Right atrium auricular region (tissue), 2 donors: ENCODE measurements at places on chromosomes 3 and 15. TPM values are rescaled to one million over a fixed set of nuclear protein-coding genes. Genes with fewer than 3 reads are reported as not detected.

GRCh38 chr3:29281094-29281343, 148 bp downstream of the RBMS3 start:
- H3K27ac ChIP-seq = peak overlapping the region; percentile 89
- no peaks in the 10 kb centered on the region for H3K36me3 ChIP-seq
- DNase-seq = no peak
- H3K4me1 ChIP-seq = peaks cover 37% of the 10 kb centered on the region
- peak overlapping the region; percentile 62 for H3K4me3 ChIP-seq

GRCh38 chr3:162998205-162998604, 1501.6 kb downstream of the OTOL1 start:
- no peak overlapping the region for H3K27ac ChIP-seq
- H3K36me3 ChIP-seq = no peaks in the 10 kb centered on the region
- H3K4me3 ChIP-seq = no peak overlapping the region
- H3K4me1 ChIP-seq = no peaks in the 10 kb centered on the region
- H3K27me3 ChIP-seq = no peaks in the 10 kb centered on the region

DNA sequence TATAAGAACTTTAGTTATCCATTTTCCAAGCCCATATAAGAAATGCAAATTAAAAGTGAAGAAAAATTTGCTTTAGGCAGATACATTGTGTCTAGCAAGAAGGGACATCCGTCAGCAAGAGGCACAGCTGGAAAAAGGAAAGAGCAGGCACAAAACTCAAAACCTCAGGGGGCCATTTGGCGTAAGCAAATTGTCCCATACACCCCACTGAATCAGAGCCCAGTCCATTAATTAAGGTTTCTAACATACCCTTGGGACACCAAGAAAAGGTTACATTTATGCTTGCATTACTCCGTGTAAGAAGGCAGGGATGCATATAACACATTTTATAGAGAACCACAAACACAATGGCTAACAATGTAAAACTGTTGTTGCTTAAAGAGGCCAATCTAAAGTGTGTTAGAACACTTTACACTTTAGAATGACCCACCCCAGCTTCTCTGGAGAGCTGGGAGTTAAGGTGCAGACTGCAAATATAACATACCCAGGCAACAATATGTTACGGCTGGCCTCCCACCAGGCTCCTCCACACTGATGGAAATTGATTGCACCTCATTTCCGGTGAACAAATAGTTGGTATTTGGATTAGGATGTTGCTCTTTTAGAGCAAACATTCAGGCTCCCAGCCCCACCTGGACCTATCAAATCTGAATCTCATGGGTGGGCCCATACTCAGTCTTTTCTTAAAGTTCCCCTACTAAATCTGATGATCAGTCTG, 23.2 kb downstream of the SEMA5B start:
- DNase-seq = no peak
- no peaks in the 10 kb centered on the region for H3K36me3 ChIP-seq
- no peak overlapping the region for H3K27ac ChIP-seq
- H3K4me3 ChIP-seq = no peak overlapping the region
- no peaks in the 10 kb centered on the region for H3K27me3 ChIP-seq
- H3K4me1 ChIP-seq = no peaks in the 10 kb centered on the region

DNA sequence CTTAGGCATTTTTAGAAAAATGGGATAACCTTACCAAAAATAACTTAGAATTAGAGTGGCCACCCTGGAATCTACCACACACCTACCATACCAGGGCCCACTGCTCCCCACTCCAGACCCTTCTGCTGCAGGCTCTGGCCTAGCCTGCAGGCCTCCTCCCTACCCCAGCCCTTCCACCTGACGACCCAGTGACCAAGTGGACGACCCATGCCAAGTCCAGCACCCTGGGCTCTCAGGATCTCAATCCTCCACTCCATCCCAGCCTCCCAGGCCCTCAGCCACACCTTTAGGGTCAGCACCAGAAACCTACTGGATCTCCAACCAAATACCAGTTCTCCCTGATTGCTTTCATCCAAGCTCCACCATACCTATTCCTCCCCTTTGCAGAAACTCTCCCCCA, 145.8 kb downstream of the TPRA1 start:
- H3K4me1 ChIP-seq = no peaks in the 10 kb centered on the region
- DNase-seq = no peak
- H3K27ac ChIP-seq = no peak overlapping the region
- H3K27me3 ChIP-seq = no peaks in the 10 kb centered on the region

Gene AMIGO3
- 0.44 TPM for total RNA-seq

Gene CHMP2B
- 32.4 TPM for total RNA-seq

Gene MRPL47
- total RNA-seq = 40.9 TPM

Gene KNG1
- 0.59 TPM for total RNA-seq

Gene TMIE
- not detected for total RNA-seq

GRCh38 chr15:24819680-24820079, 135.1 kb upstream of the SNRPN start:
- H3K36me3 ChIP-seq = no peaks in the 10 kb centered on the region
- H3K27ac ChIP-seq = no peak overlapping the region
- H3K4me1 ChIP-seq = no peaks in the 10 kb centered on the region

GRCh38 chr3:136296960-136297359, 46.8 kb downstream of the PCCB start:
- H3K27ac ChIP-seq = no peak overlapping the region
- H3K4me3 ChIP-seq = no peak overlapping the region
- no peaks in the 10 kb centered on the region for H3K27me3 ChIP-seq
- no peaks in the 10 kb centered on the region for H3K4me1 ChIP-seq

GRCh38 chr3:25692341-25692740, 27.6 kb upstream of the TOP2B start:
- no peak overlapping the region for H3K27ac ChIP-seq
- H3K36me3 ChIP-seq = no peaks in the 10 kb centered on the region
- H3K4me3 ChIP-seq = no peak overlapping the region
- no peak for DNase-seq
- H3K27me3 ChIP-seq = no peaks in the 10 kb centered on the region
- H3K4me1 ChIP-seq = no peaks in the 10 kb centered on the region

DNA sequence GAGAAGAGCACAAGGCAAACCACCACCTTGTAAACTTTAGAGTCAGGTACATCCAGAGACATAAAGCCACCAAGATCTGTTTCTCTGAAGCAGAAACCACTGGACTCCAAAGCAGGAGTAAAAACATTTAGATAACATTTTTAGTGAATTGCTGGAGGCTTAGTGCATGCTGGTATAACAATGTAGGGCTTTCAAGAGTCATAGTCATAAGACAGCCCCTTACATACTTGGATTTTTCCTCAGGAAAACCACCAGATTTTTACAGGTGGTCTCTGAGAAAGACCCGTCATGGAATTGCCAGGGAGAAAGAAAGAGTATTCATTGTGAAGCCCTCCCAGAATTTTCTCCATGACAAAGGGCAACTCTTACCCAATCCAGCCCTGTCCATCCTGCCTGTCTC, 434.5 kb upstream of the NAALADL2 start:
- H3K27ac ChIP-seq = no peak overlapping the region
- DNase-seq = no peak
- H3K4me1 ChIP-seq = no peaks in the 10 kb centered on the region

GRCh38 chr3:46435081-46435726, 28.1 kb downstream of the CCRL2 start:
- no peak overlapping the region for H3K27ac ChIP-seq
- DNase-seq = no peak
- no peaks in the 10 kb centered on the region for H3K36me3 ChIP-seq
- no peak overlapping the region for H3K4me3 ChIP-seq
- H3K27me3 ChIP-seq = no peaks in the 10 kb centered on the region

Gene CLEC3B
- total RNA-seq = 180 TPM

DNA sequence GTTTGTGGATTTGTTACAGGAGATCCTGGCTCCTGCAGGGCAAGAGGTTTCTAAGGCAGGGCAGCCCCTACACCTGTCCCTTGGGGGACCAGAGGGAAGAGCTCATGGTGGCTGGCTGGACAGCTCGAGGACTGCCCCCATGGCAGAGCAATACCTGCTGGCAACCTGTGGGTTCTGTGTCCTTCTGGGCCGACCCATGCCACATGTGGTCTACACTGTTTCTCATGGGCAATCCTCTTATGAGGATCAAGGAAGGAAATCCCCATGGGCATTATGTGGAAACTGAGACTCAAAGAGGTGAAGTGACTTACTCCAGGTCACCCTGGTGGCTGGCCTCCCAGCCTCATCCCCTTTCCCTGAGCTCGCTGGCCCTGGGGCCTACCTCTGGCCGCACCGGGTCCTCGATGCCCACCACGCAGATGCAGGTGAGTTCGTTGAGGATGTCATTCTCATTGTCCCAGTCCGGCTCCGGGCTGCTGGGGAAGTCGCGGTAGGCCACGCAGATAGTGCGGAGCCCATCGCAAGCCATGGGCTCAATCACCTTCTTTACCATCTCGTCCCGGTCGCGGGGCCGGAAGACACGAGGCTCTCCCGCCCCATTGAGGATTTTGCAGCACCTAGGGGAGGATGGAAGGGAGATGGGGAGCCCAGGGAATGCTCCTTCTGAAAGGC, 37.5 kb upstream of the SEC13 start:
- H3K4me1 ChIP-seq = no peaks in the 10 kb centered on the region
- H3K36me3 ChIP-seq = no peaks in the 10 kb centered on the region
- H3K27ac ChIP-seq = no peak overlapping the region
- no peaks in the 10 kb centered on the region for H3K27me3 ChIP-seq
- DNase-seq = no peak

Gene IL17RD
- 2.8 TPM for total RNA-seq

Gene LXN
- total RNA-seq = 20.5 TPM

Gene LIPH
- total RNA-seq = 0.41 TPM

DNA sequence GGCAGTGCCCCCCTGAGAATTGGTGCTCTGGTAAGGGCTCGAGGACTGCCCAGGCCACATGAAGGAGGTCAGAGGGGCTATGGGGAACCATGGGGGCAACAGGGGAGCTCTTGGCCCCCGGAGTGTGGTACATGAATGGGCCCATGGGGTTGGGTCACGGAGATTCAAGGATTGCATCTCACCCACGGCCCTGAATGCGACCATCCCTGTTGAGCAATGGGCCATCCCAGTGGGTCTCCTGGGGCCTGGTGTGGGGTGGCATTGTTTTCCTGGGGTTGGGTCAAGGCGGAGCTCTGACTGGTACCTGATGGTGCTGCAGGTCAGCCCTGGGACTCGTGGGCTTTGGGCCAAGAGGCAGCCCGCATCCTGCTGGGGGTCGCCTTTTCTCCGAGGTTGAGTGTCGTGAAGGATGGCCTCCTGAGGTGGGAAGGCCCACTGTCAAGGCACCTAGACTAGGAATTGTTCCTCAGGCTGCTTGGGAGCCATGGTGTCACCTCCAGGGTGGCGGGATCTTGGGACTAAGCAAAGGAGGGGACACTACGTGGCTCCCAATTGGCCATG, 198.3 kb downstream of the UBE3A start:
- H3K27me3 ChIP-seq = no peaks in the 10 kb centered on the region
- H3K4me1 ChIP-seq = no peaks in the 10 kb centered on the region
- H3K27ac ChIP-seq = no peak overlapping the region
- H3K36me3 ChIP-seq = no peaks in the 10 kb centered on the region
- no peak overlapping the region for H3K4me3 ChIP-seq

- peak overlapping the region; percentile 84 for H3K4me3 ChIP-seq
- H3K27me3 ChIP-seq = no peaks in the 10 kb centered on the region
- H3K27ac ChIP-seq = peak overlapping the region; percentile 100
- no peak for DNase-seq
Observed at GRCh38 chr15:92883163-92883875, 16.8 kb upstream of the CHD2 start.
